NCI-H1436 treated with DMSO at 0.1 percent for 48 hours (cell line): ENCODE measurements at places on chromosomes 6 and 20.

- no peak for DNase-seq
Observed at GRCh38 chr6:22892452-22892851, 323.1 kb downstream of the HDGFL1 start.

DNA sequence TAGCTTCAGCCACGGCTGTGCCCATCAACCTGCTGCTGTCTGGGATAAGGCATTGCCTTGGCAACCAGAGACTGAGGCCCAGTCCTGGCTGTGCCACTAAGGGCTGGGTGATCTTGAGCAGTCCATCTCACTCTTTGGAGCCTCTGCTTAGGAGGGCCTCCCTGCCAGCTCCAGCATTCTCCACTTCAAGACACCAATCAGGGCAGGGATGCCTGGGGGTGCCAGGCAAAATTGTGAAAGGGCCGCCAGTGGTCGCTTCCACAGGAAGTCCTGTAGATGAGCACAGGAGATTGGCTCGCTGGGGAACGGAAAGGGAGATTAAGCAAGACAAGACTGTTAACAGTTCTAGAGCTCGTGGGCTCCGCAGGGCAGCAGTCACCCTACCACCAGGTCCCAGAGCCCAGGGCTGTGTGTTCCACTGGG lies at the start of gene RAB44:
RAB44 (plus strand) TSS at position 346 of the 423 bp plus-strand sequence. CDS start 6,410 bp downstream, outside the sequence.
- no peak for DNase-seq

DNA sequence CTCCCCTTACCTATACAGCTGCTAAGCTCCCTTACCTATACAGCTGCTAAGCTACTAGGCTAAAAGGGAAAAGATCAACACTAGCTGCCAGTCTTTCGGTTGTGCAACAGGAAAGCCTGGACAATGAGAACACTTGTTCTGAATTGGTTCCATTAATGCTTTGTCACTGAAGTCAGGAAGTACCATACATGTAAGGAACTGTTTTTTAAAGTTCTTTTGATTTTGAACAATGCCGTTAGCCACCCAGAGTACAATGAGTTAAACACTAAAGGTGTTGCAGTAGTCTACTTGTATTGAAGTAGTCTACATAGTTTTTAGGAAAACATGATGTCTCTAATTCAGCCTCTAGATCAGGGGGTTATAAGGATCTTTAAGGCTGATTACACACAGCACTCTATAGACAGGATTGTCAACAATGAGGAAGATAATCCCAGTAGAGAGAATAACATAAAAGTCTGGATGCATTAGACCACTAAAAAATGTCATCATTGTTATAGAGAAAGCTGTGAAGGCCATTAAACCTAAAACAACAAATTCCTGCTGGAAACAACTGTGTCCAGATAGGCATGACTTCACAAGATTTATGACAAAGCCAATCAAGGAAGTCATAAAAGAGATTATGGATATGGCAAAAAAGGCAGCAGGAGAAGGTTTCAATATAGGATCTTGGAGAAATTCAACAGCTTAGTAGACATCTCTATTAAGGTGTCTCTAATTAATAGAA lies 306.3 kb downstream of the PHF3 start:
- no peak for DNase-seq

- no peak for DNase-seq
Observed at GRCh38 chr6:12977806-12978205, 261.2 kb downstream of the PHACTR1 start.
